HT-29 (cell line): ENCODE measurements at places on chromosomes 6 and 20. TPM values are rescaled to one million over a fixed set of nuclear protein-coding genes. Genes with fewer than 3 reads are reported as not detected.

GRCh38 chr6:4920914-4921410, 82.9 kb downstream of the RPP40 start:
- no peak for DNase-seq

- no peak for DNase-seq
These were observed 154.3 kb downstream of the PREX1 start for GRCh38 chr20:48673507-48673906.

DNA sequence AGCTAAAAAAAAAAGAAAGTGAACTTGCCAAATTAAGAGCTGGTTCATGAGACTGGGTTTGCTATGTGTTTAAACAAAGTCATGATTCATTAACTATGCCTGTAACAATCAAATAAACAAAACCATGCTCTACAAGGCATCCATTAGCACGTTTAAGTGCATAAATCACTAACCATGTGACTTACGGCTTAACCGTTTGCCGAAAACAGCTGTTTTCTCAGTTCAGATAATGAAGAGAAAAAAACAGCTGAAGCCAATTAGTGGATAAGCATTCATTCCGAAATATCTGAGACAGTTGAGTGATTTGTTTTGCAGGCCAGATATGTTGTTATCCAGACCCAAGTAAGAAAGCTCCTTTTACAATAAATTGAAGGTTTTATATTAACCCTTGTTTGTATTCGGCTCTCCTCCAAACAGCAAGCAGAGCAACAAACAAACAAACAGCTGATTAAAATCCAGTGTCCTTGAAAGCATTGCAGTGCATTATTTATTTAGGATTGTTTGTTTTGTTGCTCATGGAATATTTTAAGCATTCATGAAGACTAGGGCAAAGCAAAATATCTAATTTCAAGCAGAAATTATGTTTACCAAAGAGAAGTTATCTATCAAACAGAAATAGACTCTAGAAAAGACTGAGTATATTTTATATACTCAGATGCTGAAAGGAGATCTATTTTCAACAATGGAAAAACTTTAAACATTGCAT, 343.5 kb downstream of the RFPL4B start:
- DNase-seq = no peak

GRCh38 chr20:23503649-23504048, 12.7 kb downstream of the CST8 start:
- no peak for DNase-seq

- no peak for DNase-seq
These were observed 370.3 kb upstream of the JARID2 start for GRCh38 chr6:14875481-14876063.

- DNase-seq = peak; percentile 36
These were observed 38.4 kb downstream of the VSTM2L start for GRCh38 chr20:37941332-37941731.

GRCh38 chr6:38221251-38221650, 401.7 kb downstream of the ZFAND3 start:
- no peak for DNase-seq

DNA sequence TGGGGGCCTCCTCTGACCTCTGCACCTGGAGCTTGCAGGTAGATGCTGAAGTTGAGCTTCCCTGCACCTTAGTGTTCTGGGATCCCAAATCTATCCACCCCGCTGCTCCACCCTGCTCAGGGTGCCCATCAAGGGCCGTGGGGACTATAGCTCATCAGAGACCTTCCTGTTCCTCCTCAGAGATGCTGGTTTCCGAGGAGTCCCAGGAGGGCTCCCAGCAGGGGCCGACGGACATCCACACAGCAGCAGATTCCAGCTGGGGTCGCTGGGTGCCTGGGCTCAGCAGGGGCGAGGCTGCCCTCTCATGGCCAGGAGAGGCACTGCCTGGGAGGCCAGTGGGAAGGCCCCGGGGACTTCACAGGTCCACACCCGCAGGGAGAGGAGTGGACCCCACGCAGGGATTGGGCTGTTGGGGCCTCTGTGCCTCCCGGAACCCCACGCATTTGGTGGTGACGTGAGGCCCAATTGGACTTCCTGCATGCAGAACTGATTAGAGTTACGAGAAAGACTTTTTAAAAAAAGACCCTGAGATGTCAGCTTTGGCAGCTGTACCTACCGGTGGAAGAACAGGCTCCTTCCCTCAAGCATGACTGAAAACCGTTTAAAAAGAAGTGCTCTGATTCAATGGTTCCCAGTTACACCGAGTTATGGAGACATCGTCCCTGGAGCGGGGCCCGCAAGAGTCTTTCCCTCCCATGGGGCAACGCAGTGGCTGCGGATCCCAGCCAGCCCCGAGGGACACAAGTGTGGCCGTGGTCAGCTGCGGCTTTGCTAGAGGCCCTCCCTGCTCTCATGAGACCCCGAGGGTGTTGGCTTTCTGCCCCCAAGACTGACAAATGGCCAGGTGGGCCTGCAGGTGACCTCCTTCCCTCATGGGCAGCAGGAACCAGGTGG, 25.3 kb upstream of the SLCO4A1 start:
- DNase-seq = peak; percentile 92

DNA sequence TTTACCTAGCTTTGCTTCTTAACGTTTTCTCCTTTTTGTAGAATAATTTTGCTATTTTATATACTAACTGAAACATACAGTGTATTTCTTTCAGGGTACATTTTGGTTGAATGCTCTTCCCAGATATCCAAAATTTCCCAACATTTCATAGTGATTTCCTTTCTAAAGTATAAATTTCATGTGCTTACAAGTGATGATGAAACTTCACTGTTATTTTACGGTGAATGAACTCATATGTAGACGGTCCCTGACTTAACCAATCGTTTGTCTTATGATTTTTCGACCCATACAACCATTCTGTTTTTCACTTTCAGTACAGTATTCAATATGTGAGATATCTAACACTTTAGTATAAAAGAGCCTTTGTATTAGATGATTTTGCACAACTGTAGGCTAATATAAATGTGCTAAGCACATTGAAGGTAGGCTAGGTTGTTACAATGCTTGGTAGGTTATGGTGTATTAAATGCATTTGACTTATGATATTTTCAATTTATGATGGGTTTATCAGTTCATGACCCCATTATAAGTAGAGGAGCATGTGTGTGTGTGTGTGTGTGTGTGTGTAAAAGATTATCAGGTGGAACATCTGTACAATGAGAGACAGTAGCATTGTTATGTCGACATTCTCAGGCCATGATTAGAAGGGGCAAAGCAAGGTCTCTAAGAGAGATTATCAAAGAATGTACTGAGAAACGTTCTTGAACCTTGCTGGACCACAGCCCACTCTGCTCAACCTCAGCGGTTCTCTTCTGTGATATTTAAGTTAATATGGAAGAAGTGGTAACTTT, 20.9 kb downstream of the HIVEP1 start:
- no peak for DNase-seq

PSMB9 gene
- 2.1 and 4.4 TPM in 2 replicates for total RNA-seq

TFAP2A gene
- 2.2 and 3.8 TPM in 2 replicates for total RNA-seq

HLA-DMB gene
- 2.1 and 3.3 TPM in 2 replicates for total RNA-seq

GTF2H4 gene
- total RNA-seq = 18.9 and 20.2 TPM in 2 replicates

OOEP gene
- total RNA-seq = not detected in 2 replicates
